ENCODE measurements at places on chromosomes 11 and 22. TPM values are rescaled to one million over a fixed set of nuclear protein-coding genes. Genes with fewer than 3 reads are reported as not detected.

OR51I1 gene
- not detected for total RNA-seq

APOBEC3H gene
- total RNA-seq = 33.0 TPM

GUCY1A2 gene
- 0.06 TPM for total RNA-seq

KIF18A gene
- total RNA-seq = 38.1 TPM

KDM4F gene
- not detected for total RNA-seq

MMP13 gene
- not detected for total RNA-seq

ANO1 gene
- total RNA-seq = 0.09 TPM

RAG2 gene
- not detected for total RNA-seq

NRGN gene
- total RNA-seq = 7.3 TPM

MYBPC3 gene
- not detected for total RNA-seq

MUC5AC gene
- total RNA-seq = not detected

ANKK1 gene
- total RNA-seq = 0.67 TPM

GLB1L2 gene
- 4.0 TPM for total RNA-seq

CDC45 gene
- 64.2 TPM for total RNA-seq

All from activated T-helper 17 cell treated with anti-CD3 and anti-CD28 coated beads, Interleukin-2, amount 50 U/mL, for 72 hours (primary cell).